ENCODE measurements at places on chromosomes 12 and 14.

GRCh38 chr14:49240383-49240782, 345.8 kb downstream of the RPS29 start:
- no peak for DNase-seq

GRCh38 chr12:51036279-51036678, 10.1 kb upstream of the SLC11A2 start:
- no peak for DNase-seq

GRCh38 chr12:124388038-124388671, 93.3 kb downstream of the RFLNA start:
- peak; percentile 19 for DNase-seq

DNA sequence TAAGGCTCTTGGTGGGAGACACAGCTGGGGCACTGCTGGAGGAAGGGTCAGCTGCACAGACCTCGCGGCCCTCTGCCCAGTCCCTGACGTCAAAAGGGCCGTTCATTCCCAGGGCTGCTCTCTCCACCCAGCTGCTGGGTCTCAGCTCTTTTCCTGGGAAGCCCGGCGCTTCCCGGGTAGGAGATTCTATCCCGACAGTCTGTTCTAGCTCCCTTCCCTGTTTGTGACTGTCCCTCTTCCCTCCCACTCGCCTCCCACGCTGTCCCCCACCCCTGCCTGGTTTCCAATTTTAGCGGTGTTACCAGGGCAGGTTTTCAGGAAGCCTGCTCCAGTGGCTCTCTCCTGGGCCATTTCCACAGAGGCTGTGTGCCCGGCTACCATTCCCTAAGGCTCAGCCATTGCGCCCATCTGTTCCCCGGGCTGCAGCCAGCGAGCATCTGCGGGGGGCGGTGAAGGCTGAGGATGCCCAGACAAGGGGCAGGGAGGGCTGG, 186.6 kb downstream of the CACNA1C start:
- DNase-seq, result no peak

GRCh38 chr14:50123062-50123461, 6.7 kb upstream of the VCPKMT start:
- no peak for DNase-seq

GRCh38 chr14:67610491-67610890, 9.2 kb upstream of the ARG2 start:
- DNase-seq, result no peak

GRCh38 chr12:19633641-19634040, 194.3 kb downstream of the AEBP2 start:
- DNase-seq, result no peak

DNA sequence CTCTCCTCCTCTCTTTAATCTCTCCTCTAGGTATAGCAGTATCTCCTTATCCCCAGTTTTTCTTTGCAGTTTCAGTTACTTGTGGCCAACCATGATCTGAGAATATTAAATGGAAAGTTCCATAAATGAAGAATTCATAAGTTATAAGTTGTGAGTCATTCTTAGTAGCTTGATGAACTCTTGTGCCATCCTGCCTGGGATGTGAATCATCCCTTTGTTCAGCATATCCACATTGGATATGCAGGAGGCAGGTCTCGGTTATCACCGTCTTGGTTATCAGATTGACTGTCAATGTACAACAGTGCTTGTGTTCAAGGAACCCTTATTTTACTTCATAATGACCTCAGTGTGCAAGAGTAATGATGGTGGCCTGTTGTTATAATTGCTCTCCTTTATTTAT, 134.0 kb downstream of the TMEM117 start:
- peak; percentile 38 for DNase-seq
